Karpas-422 (cell line): ENCODE measurements at places on chromosomes 13 and 19.

DNA sequence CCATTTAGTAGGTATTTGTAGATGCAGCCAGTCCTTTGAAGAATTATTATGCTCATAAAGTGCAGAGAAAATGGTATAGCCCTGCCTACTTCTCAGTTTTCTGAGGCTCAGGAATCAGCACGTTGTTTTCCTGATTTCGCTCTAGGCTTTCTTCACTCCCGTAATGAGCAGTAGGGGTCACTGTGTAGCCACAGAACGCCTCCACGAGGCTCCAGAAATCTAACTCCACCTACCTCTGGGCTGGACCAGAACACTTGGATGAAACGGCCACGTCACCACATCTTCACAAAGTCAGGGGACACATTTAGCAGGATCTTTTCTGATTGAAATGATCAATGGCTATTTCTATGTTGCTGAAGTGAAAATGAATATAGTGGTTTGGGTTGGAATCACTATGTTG, 49.8 kb upstream of the GTF3A start:
- peak; percentile 90 for DNase-seq

- peak; percentile 89 for DNase-seq
Measured at GRCh38 chr19:32976223-32976805, 4.3 kb downstream of the FAAP24 start.

GRCh38 chr19:4709440-4710280, 14.0 kb downstream of the DPP9 start:
- no peak for DNase-seq

DNA sequence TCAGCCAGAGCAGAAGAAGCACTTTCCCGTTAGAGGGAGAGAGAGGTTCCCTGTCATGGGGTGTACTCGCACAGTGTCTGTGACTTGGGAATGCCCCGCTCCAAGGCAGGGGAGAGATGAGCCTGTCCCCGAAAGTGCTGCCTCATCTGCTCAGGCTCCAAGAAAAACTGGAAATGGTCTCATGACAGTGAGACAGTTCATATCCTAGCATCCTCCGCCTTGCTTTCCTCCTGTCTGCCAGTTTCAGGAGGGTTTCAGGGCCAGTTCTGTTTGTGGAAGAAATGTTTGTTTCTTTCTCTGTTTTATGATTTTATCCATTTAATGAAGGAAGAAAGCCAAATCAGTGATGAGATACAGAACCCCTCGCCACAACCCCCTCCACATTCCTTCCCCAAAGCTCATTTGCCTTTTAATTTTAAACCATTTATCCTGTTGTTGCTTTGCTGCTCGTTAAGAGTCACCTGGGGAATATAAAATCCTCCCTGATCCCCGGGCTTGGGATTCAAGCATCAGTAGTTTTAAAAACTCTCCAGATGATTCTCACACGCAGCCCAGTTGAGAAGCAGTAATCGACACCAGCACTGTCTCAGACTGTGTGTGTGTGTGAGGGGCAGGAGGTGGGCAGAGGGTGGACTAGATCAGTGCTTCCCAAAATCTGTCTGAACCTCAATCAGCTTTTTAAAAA, 144.6 kb upstream of the UBL3 start:
- no peak for DNase-seq

GRCh38 chr19:11125994-11126685, 29.4 kb downstream of the SPC24 start:
- DNase-seq = peak; percentile 90

GRCh38 chr13:39618561-39618960, 15.6 kb upstream of the LHFPL6 start:
- DNase-seq = peak; percentile 1

GRCh38 chr13:79904581-79904980, 423.6 kb downstream of the NDFIP2 start:
- no peak for DNase-seq

GRCh38 chr13:112696001-112696868, 6.4 kb downstream of the ATP11A start:
- DNase-seq = no peak

- peak; percentile 83 for DNase-seq
Measured at GRCh38 chr13:94617389-94618000, 15.8 kb downstream of the GPR180 start.

- no peak for DNase-seq
Measured at GRCh38 chr13:42574011-42574410, at the start of gene TNFSF11. Gene TNFSF11, plus strand, starts transcription at chr13:42574152. Its CDS starts 152 bp downstream, at chr13:42574304.

DNA sequence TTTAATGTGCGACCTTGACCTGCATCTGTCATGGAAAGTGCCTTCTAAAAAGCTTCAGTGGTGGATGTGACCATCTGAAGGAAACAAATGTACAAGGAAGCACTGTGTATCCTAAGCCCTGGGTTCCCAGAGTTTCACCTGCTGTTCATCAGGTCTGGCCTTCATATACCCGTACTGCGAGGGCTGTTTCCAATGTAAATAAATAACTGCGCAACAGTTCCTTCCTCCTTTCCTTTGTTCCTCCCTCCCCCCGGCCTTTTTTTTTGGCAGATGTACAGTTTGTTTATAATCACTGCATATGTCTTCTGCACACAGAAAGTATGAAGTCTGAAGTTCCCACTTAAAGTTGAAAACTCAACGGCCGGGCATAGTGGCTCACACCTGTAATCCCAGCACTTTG, 5.2 kb downstream of the FAAP24 start:
- no peak for DNase-seq

- no peak for DNase-seq
Measured at GRCh38 chr19:18883526-18884304, 12.2 kb downstream of the CERS1 start.

DNA sequence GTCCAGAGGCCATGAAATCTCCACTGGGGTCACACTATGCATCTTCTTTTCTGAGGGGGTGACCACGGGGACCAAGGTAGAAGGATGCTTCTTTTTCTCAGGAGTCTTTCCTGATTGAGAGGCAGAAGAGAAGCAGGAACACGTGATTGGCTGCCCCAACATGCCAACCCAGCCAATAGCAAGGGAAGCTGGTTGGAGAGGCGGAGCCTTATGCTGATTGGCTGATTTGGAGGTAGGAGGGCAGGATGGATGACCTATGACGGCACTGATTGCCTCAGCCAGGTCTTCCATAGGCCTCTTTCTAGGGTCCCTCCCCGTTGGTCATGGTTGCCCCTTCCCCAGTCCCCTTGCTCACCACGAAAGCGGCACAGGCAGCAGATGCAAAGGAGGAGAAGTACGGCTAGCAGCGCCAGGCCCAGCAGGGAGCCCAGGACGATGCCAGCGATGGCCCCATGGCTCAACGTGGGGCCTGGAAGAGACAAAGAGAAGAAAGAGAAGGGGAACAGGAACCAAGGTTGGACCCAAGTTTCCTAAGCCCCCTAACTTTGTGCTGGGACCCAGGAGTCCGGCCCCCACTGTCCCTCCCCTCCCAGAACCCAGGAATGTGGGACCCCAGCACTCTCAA, 8.0 kb downstream of the VSIG10L start:
- peak; percentile 97 for DNase-seq

GRCh38 chr19:4233282-4233853, 4.0 kb downstream of the EBI3 start:
- peak; percentile 86 for DNase-seq

- no peak for DNase-seq
Measured at GRCh38 chr13:68509734-68510621, 1279.8 kb upstream of the PCDH9 start.

- DNase-seq = no peak
Measured at GRCh38 chr19:33459222-33460090, 62.1 kb downstream of the PEPD start.

GRCh38 chr13:19156013-19156825, 25.4 kb downstream of the TUBA3C start:
- no peak for DNase-seq
